ENCODE measurements at places on chromosomes 7 and 10. TPM values are rescaled to one million over a fixed set of nuclear protein-coding genes. Genes with fewer than 3 reads are reported as not detected.
A peak's percentile ranks its signal among the peaks of the same experiment; 100 is the strongest.

DNA sequence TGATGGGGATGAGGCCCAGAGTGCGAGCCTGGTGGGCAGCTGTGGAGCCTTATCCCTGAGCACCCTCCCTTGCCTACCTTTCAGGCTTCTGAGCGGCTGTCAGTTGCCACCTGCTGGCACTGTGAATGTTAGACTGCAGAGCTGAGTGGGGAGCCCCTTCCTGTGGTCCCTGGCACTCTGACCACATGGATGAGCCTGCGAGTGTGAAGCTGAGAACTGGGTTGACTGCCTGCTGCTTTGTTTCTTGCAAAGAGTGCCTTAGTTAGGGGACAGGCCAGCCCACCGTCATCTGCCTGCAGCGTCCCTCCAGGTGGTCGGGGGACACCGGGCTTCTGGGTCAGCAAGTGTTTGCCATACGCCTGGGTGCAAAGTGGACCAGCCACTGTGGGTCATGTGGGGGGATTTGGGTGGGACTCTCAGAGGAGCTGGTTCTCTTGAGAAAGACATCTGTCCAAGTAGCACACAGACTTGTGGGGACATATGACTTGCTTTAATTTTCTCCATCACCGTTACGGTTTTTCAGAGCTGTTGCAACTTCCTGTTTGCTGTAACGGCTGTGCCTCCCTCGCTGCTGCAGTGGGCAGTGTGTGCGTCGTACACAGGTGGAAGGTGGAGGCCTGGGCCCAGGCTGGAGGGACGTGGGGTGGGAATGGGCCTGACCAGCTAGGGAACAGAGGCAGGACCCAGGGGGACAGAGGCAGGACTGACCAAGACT lies 13.7 kb downstream of the INPP5A start:
- peak; percentile 47 for DNase-seq

GRCh38 chr7:77327067-77327931 lies 88.8 kb downstream of the GSAP start:
- no peak for DNase-seq

GRCh38 chr10:65570143-65571010 lies 1355.5 kb upstream of the LRRTM3 start:
- DNase-seq = no peak

DNA sequence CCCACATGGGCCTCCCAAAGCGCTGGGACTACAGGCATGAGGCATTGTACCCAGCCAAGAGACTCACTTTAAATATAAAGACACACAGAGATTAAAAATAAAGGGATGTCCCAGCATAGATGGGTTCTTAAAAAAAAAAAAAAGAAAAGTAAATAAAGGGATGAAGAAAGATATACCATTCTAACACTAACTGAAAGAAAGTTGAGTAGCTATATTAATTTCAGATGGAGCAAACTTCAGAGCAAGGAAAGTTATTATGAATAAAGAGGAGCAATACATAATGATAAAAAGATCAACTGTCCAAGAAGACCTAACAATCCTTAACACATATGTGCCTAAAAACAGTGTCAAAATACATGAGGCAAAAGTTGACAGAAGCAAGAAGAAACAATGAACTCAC lies 33.0 kb upstream of the SPOCK2 start:
- no peak for DNase-seq

GRCh38 chr7:2530071-2530987 lies 10.8 kb downstream of the LFNG start:
- peak; percentile 87 for DNase-seq

DNA sequence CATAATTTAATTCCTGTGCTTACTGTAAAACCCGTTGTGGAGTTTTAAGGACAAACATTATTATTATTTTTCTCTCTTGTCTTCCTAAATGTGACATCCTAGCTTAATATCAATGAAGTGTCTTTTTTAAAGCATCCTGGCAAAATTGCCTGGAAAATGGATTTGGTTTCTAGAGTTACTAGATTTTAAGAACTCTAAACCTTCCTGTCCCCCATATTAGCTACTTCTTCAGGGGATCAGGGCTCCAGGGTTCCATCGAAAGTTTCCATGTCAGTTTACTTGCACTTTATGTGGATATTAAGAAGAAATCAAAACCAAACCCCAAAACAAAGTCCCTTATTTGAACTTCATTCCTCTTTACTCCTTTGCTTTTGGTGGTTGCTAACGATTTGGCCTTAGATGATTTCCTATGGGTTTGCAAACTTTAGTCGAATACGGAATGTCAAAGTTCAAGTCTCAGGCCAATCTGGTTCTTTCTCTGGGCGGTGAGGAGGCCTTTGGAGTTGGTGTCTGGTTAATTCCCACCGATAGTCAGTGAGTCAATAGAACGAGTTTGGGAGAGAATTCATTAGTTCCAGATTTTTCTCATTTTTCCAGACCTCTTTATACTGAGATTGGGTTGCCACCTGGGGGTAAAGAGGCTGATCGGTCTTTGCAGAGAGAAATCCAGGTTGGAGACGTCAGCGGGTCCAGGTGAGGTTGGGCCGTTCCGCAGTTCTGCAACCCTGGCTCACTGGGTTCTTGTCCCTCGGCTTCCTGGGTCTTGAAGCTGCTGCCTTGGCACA lies 1.1 kb downstream of the CUX1 start:
- DNase-seq = no peak

DNA sequence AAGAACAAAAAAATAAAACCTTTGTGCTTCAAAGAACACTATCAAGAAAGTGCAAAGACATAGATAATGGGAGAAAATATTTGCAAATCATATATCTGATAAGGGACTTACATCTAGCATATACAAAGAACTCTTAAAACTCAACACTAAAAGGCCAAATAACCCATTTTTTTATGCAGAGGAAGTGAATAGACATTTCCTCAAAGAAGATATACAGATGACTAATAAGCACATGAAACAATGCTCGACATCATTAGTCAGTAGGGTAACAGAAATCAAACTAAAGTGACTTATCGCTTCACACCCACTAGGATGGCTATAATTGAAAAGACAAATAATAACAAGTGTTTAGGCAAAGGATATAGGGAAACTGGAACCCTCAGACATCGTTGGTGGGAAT lies 78.0 kb downstream of the MALSU1 start:
- DNase-seq = no peak

DNA sequence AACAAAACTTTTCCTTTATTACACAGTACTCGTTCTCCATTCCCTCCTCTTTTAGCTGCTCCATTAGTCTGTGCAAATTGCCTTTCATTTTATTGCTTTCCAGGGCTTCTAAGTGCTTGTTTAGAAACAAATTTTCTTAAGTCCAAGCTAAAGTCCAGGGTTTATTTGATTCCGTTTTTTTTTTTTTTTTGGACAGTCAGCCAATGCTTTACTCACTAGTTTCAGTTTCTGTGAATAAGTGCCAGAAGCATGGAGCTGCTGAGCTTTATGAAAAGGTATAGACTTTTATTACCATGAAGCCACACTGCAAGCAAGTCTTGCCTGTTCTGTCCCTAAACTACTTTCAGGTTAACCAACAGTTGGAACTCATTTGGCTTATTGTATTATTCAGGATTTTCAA lies 455.0 kb downstream of the GFRA1 start:
- DNase-seq = no peak

DNA sequence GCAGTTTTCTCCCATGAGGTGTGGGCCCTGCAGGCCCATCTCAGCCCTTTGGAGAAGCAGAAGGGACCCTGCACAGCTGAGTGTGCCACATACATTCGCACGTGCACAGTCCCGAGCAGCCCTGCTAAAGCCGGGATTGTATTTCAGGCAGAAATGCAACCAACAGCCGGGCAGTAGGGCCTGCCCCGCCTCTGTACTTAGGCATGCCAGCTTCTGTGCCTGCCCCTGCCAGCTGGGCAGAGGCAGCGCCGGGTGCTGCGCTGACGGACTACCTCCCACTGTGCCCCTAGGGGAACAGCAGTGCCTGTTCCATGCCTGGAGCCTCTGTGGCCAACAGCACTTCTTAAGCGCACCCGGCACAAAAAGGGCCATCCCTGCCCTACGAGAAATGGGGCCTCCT lies 170.3 kb downstream of the NEURL1 start:
- no peak for DNase-seq

- DNase-seq = no peak
Observed at GRCh38 chr7:70717553-70718329, 414.2 kb upstream of the GALNT17 start.

DNA sequence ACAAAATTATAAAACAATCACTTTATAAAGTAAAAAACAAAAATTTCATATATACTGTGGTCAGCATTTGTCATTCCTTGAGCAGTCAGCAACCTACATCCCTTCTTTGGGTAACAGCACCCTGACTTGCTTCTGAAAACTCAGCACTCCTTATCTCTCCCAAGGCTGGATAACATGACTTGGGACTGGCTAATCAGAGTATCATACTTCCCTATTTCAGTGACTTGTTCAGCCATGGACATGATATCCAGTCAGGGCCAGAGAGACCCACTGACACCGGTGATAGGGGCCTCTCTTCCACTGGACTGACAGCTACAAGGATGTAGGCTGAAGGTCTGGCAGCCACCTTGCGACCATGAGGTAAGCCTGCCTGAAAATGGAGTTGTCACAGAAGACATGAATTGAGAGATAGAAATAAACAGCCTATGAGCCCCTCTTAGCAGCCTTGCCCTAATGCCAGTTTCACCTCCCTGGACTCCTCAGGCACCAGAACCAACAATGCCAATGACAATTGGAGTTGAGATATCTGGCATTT lies 84.4 kb upstream of the NEBL start:
- no peak for DNase-seq

DNA sequence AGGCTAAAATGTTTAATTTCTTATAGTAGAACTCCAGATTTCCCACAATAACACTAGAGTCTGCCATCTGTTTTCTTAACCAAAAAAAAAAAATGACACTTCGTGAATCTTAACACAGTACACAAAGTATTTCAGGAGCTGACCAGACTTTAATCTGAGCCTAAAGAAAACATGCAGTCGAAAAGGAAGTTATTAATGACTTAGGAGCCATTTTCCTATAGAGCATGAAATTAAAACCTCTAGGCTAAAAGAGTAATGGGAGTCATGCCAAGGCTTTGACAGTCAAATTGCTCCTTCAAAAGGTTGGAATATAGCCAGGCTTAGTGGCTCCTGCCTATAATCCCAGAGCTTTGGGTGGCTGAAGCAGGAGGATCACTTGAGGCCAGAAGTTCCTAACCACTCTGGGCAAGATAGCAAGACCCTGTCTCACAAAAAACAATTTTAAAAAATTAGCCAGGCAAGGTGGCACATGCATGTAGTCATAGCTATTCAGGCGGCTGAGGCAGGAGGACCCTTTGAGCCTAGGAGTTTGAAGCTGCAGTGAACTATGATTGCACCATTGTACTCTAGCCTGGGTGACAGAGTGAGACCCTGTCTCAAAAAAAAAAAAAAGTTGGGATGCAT lies 13.6 kb downstream of the MICU1 start:
- DNase-seq = no peak

DNA sequence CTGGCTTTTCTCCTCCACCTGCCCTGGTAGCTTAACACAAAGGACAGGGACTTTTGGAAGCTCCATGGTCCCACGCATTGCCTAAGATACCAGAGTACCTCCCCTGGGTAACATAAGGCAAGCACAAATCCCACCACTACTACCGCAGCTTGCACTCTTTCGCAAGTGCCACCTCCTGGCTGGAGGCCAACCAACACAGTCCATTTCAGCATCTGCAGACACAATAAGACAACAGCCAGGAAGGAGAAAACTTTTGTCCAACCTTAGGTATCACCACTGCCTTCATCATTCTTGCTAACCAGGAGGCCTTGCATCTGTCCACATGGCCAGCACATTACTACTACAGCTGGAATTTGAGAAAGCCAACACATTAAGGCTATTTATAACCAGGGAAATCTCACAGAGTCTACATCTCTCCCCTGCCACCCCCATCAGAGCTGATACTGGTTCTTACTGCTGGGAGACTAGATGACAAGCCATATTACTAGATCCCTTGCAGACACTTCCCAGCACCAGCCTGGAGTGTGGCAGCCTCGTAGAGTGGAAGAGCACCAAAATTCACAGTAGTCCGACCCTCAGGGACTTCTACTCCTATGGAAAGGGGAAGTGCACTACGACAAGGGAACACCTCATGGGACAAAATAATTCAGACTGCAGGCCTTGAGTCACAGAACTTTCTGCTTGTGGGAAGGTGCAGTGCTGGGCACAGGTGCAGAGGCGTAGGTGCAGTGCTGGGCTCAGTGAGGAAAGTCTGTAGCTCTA lies 39.8 kb upstream of the CDK13 start:
- no peak for DNase-seq

DNA sequence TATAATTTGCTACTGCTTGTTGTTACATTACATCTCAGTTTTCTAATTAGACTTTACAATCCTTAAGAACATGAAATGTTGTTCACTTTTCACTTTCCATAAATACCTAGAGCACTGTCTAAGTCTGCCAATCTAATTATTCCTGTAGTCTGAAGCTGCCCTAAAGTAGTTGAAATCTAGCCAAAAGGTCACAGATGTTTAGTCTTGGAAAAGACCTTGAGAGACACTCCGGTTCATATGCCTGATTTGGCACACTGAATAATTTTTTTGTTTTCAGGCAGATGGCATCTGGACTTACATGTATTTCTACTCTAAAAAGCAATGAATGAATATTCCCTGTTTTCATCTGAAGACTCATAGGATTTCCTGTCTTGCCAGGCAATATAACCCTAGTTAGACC lies 359.1 kb downstream of the ANKRD7 start:
- DNase-seq = no peak

GRCh38 chr7:144854839-144855424 lies 19.1 kb upstream of the TPK1 start:
- DNase-seq = no peak

GRCh38 chr10:60238759-60239100 lies 150.9 kb downstream of the ANK3 start:
- no peak for DNase-seq

DNA sequence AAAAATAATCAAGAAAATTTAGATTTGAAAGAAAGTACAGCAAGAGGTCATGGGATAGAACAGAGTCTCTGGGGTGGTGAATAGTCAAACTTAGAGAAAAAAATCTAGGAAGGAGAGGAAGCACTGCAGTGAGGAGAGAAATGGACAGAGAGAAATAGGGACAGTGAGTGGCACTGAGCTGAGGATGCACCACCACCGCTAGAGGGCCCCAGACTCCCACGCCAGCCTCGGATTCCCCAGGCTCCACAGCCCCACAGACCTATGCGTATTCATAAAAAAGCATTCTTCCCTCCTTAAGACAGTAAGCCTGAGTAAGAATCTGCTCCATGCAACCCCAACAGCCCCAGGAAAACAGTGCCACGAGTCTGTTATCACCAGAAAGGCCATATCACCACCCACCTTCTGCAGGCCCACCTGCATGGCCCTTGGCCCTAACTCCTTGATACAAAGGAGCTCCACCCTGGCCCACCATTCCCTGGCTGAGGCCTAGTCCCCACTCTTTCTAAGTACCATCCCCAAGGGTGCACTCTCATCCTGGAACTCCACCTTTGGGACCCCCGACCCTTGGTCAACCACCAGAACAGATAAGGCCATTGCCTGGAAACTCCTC lies 91.0 kb downstream of the ALOX5 start:
- peak; percentile 82 for DNase-seq

- DNase-seq = no peak
Observed at GRCh38 chr10:6045878-6046772, 16.0 kb downstream of the IL2RA start.

Gene ABLIM1
- total RNA-seq = 91.5 TPM

Gene PNLIPRP1
- total RNA-seq = not detected

Gene CHAT
- not detected for total RNA-seq

Gene ZNF727
- total RNA-seq = not detected

Gene CPN1
- total RNA-seq = not detected

Gene FAM237B
- not detected for total RNA-seq

Gene RPP38
- 14.9 TPM for total RNA-seq

Gene TMEM270
- total RNA-seq = not detected

Data from activated CD4-positive, alpha-beta memory T cell treated with anti-CD3 and anti-CD28 coated beads, Interleukin-2, amount 10 ng/mL, durations not matched to agents 7 days and 5 days (primary cell).